ENCODE measurements at places on chromosomes 12 and 14. TPM values are rescaled to one million over a fixed set of nuclear protein-coding genes. Genes with fewer than 3 reads are reported as not detected.
A peak's percentile ranks its signal among the peaks of the same experiment; 100 is the strongest.

The ESPL1 gene
- total RNA-seq = 43.2 TPM

The KIF26A gene
- 43.0 TPM for total RNA-seq

The MGP gene
- not detected for total RNA-seq

The P2RX2 gene
- total RNA-seq = 1.8 TPM

The CLEC7A gene
- not detected for total RNA-seq

The HCAR2 gene
- not detected for total RNA-seq

The C1R gene
- 11.4 TPM for total RNA-seq

- no peaks in the 10 kb centered on the region for H3K4me1 ChIP-seq
- H3K27me3 ChIP-seq = no peaks in the 10 kb centered on the region
- no peak overlapping the region for H3K27ac ChIP-seq
- H3K4me3 ChIP-seq = no peak overlapping the region
These were observed 980.9 kb upstream of the FBXO33 start for GRCh38 chr14:40413136-40413535.

DNA sequence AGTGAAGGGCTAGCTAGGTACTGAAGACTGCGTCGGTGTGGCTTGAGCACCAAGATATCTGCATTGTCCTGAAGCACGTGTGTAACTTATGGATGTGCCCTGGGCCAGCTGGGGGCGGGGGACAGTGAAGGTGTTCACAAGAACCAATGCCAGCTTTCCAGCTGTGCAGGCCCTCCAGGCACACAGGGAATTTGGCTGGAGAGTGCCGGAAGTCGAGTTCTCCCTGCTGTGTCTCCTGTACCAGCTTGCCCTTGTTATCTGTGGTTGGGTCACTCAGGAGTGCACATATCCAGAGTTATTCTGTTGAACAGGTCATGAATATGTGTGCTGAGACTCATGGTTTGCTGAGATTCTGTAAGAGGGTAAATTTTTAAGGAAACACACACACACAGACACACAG, 75.9 kb upstream of the CRY1 start:
- no peak overlapping the region for H3K4me3 ChIP-seq
- no peaks in the 10 kb centered on the region for H3K27me3 ChIP-seq
- no peak for DNase-seq
- no peak overlapping the region for H3K27ac ChIP-seq
- no peaks in the 10 kb centered on the region for H3K4me1 ChIP-seq

GRCh38 chr14:74314576-74314975, 11.8 kb upstream of the ABCD4 start:
- H3K4me1 ChIP-seq = no peaks in the 10 kb centered on the region
- no peaks in the 10 kb centered on the region for H3K27me3 ChIP-seq
- DNase-seq = no peak

DNA sequence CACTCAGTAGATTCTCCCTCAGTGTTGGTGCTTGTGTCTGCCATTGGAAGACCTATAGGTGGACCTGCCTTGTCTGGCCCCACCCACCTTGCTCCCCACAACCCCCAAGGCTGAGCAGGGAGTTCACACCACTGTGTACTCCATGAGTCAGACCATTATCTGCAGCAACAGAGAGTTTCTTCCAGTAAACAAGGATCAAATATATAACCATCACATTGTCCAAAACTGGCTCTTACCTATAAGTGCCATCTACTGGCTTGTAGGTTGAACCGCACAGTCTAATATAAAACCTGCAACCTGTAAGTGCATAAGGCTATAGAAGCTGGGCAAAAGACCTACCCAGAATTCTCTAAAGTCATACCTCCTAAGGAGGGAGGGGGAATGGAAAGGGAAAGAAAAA, 7.9 kb downstream of the TAS2R13 start:
- no peak overlapping the region for H3K27ac ChIP-seq
- no peaks in the 10 kb centered on the region for H3K27me3 ChIP-seq
- DNase-seq = no peak
- H3K4me3 ChIP-seq = no peak overlapping the region
- H3K36me3 ChIP-seq = peaks cover 14% of the 10 kb centered on the region

- DNase-seq = no peak
- no peak overlapping the region for H3K4me3 ChIP-seq
- no peaks in the 10 kb centered on the region for H3K27me3 ChIP-seq
- peaks cover 75% of the 10 kb centered on the region for H3K36me3 ChIP-seq
- H3K4me1 ChIP-seq = no peaks in the 10 kb centered on the region
- H3K27ac ChIP-seq = no peak overlapping the region
These were observed 45.2 kb downstream of the WDHD1 start for GRCh38 chr14:54981698-54982097.

DNA sequence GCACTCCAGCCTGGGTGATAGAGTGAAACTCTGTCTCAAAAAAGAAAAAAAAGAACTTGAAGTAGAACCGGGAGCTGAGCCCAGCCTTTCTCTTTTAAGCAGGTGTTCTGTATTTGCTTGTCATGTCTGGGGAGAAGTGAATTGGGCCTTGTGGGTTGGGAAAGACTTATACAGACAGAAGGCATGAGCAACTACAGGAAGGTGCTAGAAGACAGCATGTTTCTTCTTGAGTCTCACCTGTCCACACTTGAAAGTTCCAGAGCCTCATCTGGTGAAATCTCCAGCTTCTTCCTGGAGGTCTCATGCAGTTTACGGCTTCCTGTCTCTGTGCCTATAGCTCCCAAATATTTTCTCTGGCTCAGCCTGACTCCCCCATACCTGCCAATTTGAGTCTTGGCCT, 2.5 kb downstream of the PGAM5 start:
- H3K27me3 ChIP-seq = peaks cover 2% of the 10 kb centered on the region
- no peak for DNase-seq
- peak overlapping the region; percentile 14 for H3K4me3 ChIP-seq
- no peaks in the 10 kb centered on the region for H3K4me1 ChIP-seq
- peaks cover 41% of the 10 kb centered on the region for H3K36me3 ChIP-seq

DNA sequence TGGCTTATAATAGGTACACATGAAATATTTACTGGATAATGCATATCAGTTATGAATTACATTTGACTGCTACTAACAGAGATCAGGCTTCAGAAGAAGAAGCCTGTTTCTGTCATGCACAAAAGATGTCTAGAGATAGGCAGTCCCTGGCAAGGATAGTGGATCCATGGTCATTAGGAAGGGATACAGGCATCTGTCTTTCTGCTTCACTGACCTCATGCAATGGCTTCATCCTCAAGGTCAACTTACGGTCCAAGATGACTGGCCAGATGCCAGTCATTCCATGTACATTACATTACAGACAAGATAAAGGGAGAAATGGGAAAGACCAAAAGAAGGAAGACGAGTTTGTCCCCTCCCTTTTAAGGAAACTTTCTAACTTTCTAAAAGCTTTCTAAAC, 94.0 kb downstream of the NUAK1 start:
- no peaks in the 10 kb centered on the region for H3K27me3 ChIP-seq
- H3K4me3 ChIP-seq = no peak overlapping the region

DNA sequence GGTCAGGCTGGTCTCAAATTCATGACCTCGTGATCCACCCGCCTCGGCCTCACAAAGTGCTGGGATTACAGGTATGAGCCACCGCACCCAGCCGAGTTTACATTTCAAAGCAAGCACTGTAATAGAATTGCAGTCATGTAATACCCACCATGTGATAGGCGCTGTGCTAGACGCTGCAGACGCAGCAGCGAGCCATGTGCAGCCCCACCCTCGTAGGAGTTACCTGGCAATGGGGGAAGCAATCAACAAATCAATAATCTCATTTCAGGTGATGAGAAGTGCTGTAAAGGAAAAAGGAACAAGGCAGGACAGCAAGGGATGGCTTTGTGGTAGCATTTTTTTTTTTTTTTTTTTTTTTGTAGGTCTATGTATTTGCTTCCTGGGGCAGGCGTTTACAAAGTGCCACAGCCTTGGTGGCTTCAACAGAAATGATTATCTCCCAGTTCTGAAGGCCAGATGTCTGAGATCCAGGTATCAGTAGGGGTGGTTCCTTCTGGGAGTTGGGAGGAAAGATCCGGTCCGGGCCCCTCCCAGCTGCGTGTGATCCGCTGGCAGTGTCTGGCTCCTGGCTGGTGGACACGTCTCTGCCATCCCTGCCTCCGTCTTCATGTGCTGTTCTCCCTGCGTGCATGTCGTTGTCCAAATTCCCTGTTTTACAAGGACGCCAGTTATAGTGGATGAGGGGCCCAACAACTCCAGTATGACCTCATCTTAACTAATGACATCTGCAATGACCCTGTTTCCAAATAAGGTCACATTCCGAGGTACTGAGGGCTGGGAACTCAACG, 72.8 kb downstream of the TNFAIP2 start:
- no peak overlapping the region for H3K4me3 ChIP-seq
- peaks cover 2% of the 10 kb centered on the region for H3K36me3 ChIP-seq
- H3K27ac ChIP-seq = no peak overlapping the region
- H3K4me1 ChIP-seq = no peaks in the 10 kb centered on the region
- no peak for DNase-seq
- H3K27me3 ChIP-seq = no peaks in the 10 kb centered on the region

- H3K4me3 ChIP-seq = no peak overlapping the region
- H3K4me1 ChIP-seq = no peaks in the 10 kb centered on the region
- H3K27me3 ChIP-seq = no peaks in the 10 kb centered on the region
- H3K27ac ChIP-seq = no peak overlapping the region
- no peak for DNase-seq
These were observed 43.5 kb downstream of the C14orf132 start for GRCh38 chr14:96082420-96083300.

- H3K27ac ChIP-seq = no peak overlapping the region
- peak; percentile 66 for DNase-seq
- no peaks in the 10 kb centered on the region for H3K36me3 ChIP-seq
- H3K27me3 ChIP-seq = no peaks in the 10 kb centered on the region
- H3K4me3 ChIP-seq = no peak overlapping the region
These were observed 52.9 kb upstream of the BCL2L14 start for GRCh38 chr12:12017798-12018197.

GRCh38 chr14:100965296-100965695, 61.8 kb upstream of the RTL1 start:
- H3K36me3 ChIP-seq = no peaks in the 10 kb centered on the region
- H3K27me3 ChIP-seq = no peaks in the 10 kb centered on the region
- DNase-seq = no peak
- no peak overlapping the region for H3K4me3 ChIP-seq

DNA sequence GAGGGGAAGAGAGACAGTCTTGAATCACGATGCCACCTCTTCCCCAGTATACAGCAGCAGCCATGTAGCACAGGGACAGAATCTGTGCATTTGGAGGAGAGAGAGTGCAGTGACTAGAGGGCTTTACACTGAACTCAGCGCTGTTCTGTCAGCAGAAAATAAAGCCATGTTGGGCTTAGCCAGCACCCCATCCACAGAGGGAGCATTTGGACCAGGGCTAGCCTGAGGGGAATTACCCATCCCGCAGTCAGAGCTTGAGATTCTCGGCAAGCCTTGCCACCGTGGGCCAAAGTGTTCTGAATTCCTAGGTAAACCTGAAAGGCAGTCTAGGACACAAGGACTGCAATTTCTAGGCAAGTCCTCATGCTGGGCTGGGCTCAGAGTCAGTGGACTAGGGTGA, 120.4 kb upstream of the CNOT2 start:
- no peaks in the 10 kb centered on the region for H3K36me3 ChIP-seq
- no peak overlapping the region for H3K4me3 ChIP-seq
- H3K27ac ChIP-seq = no peak overlapping the region
- no peak for DNase-seq
- H3K27me3 ChIP-seq = no peaks in the 10 kb centered on the region
- no peaks in the 10 kb centered on the region for H3K4me1 ChIP-seq

Measured in H9 (cell line).